ENCODE measurements at places on chromosomes 4 and X. TPM values are rescaled to one million over a fixed set of nuclear protein-coding genes. Genes with fewer than 3 reads are reported as not detected.

MAP7D2 gene
- 3.6 TPM for polyA plus RNA-seq

VCX3B gene
- polyA plus RNA-seq, result 0.60 TPM

UBA1 gene
- 155 TPM for polyA plus RNA-seq

GDPD2 gene
- polyA plus RNA-seq, result 2.5 TPM

ZNF185 gene
- polyA plus RNA-seq, result 12.0 TPM

GPR34 gene
- 2.2 TPM for polyA plus RNA-seq

CXCL1 gene
- polyA plus RNA-seq, result 6.4 TPM

ALG13 gene
- 43.1 TPM for polyA plus RNA-seq
